T47D (cell line): ENCODE measurements at places on chromosomes 1 and 21.

GRCh38 chr1:200217703-200218102 lies 190.2 kb downstream of the NR5A2 start:
- DNase-seq, result no peak

DNA sequence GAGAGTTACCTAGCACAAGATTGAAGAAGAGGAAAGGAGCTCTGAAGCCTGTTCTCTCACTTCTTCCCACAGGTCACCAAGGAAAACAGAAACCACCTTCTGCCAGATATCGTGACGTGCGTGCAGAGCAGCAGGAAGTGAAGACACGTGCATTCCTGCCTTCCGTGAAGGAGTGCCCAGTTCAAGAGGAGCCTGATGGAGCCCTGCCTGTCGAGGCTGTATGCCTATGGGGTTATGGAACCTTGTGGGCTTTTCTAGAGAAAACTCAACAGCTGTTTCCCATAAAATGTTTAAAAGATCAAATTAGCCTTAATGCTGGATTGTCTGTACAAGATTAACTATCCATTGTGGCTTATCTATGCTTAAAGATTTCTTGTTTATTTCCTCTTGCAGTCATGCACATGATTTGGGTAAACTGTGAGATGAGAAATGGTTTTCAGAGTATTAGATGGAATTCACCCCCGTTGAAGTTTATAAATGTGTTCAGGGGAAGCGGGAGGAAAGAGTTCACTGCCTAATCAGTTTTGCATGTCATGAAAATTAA lies 27.8 kb downstream of the NTPCR start:
- DNase-seq, result no peak

GRCh38 chr1:70372426-70372825 lies 17.9 kb upstream of the ANKRD13C start:
- no peak for DNase-seq

GRCh38 chr21:42346866-42347600 lies 3.8 kb downstream of the TFF2 start:
- no peak for DNase-seq

GRCh38 chr1:91835087-91835521 lies 50.8 kb downstream of the TGFBR3 start:
- no peak for DNase-seq

DNA sequence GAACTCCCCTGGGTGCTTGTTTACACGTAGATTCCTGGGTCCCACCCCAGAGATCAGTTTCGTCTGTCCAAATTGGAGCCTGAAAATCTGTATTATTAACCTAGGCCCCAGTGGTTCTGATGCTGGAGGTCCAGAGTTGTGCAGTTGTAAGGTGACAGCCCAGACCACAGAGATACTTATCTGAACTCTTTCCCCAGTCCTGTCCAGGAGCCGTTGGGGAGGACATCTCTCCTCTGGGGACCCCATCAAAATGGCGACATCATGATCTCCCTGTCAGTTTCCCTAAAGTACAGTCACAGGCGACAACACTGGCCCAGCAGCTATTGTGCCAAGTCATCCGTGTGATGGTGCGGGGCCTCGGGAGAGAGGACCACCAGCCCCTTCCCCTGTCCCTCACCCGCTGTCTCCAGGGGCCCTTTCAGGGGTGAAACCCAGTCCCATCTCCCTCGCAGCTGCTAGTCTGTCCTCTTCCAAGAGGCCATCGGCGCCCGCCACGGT lies 749 bp upstream of the EFHD2 start:
- DNase-seq, result no peak

DNA sequence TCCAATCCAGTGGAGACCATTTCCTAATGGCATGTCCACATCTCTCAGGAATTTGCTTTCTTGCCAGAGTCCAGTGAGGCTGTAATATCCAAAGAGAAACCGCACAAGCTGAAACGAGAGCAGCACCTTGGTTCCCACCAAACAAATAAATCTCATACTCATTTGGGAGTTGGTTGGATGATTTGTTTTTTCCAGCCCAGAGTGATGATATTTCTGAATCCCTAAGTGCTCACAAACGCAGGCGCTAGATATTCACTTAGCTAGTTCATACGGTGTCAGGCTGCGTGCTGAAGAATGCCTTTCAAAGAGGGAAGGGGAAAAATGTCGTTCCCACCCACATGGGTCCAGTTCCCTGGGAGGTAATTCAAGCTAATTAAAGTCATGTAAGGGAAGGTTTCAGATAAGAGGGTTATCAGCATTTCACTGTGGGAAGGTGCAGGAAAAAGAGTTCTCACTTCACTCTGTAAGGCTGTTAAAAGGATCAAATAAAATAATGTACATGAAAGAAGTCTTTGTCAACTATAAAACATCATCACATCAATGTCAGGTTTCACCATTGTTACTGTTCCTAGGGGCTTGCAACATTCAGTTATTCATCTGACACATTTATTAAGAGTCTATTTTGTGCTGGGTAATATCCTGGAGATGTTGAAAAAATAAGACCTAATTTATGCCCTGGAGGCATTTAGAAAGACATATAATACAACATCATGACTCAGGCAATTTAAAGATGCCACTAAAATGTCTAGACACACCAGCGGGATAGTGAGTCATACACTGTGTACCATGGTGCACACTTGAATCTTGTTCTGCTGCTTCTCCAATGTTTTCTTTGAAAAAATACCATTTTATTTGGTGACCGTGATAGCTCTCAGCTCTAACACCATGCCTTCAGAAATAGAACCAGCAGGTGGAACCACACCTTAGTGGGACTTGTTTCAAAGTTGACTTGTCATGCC lies 19.3 kb downstream of the DPT start:
- DNase-seq, result peak; percentile 33

DNA sequence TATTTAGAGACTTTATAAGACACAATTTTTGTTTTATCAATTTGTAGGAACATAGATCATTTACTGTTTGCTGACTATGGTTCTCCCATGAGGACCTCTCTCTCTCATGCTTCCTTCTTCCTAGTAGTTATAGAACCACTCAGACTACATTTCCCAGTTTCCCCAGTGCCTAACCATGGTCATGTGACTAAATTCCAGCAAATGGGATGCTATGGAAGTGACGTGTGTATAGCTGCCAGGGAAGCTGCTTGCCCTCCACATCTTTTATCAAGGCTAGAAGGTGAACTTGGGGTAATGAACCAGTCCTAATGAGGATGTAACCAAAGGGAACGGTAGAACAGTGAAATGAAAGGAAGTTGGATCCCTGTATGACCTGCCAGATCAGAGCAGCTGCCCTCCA lies 184.0 kb downstream of the MIS18A start:
- DNase-seq, result peak; percentile 28

GRCh38 chr1:164320790-164321731 lies 237.9 kb upstream of the PBX1 start:
- peak; percentile 27 for DNase-seq

GRCh38 chr1:209199822-209200221 lies 383.7 kb upstream of the CAMK1G start:
- no peak for DNase-seq

DNA sequence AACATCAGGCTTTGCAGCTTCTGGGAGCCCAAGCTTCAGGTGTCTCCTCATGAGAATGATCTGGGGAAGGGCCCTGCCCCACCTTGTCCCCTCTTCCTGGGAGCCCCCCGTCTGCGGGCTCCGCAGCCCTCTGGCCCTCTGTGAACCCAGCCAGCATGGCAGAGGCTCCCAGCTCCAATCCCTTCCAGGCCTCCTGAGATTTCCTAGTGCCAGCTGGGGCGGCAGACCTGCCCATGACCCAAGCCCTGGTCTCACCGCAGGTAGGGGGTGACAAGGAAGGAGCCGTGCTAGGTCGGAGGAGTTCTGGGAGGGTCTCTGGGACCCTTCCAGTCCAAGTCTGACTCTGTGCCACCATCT lies 7.7 kb downstream of the PLEKHG5 start:
- no peak for DNase-seq

DNA sequence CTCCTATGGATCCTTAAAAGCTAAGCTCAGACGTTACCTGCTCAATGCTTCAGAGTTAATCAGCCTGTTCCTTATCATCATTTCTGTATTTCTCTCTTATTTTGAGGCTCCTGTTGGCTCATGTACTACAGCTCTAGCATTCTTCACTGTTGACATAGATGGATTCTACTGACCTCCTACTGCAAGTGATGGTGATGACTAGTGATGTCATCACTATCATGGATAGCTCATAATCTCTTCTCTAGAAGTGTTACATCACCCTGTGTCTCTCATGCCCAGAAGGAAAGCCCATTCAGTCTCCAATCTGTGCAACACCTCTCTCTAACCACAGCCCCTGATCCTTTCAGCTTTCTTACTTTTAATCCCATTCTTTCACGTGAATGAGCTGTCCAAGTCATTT lies 168.2 kb upstream of the DPT start:
- no peak for DNase-seq

GRCh38 chr1:11456965-11457364 lies 22.0 kb upstream of the DISP3 start:
- DNase-seq, result no peak

GRCh38 chr1:245332085-245332484 lies 177.3 kb downstream of the KIF26B start:
- no peak for DNase-seq

DNA sequence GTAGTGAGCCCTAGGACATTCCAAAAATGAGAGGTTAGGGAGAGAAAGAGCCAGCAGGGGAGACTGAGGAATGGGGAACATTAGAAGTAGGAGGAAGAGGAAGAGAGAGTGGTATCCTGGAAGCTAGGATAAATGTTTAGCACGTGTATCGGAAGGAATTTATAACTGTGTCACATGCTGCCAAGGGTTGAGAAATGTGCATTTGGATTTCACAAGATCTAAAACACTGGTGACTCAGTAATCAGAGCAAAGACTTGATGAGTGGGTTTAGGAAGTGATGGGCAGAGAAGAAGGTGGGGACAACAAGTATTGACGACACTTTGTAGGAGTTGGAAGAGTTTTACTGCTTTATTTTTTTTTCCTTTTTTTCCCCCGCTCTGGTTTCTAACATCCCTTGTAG lies 193.9 kb downstream of the FMN2 start:
- no peak for DNase-seq

DNA sequence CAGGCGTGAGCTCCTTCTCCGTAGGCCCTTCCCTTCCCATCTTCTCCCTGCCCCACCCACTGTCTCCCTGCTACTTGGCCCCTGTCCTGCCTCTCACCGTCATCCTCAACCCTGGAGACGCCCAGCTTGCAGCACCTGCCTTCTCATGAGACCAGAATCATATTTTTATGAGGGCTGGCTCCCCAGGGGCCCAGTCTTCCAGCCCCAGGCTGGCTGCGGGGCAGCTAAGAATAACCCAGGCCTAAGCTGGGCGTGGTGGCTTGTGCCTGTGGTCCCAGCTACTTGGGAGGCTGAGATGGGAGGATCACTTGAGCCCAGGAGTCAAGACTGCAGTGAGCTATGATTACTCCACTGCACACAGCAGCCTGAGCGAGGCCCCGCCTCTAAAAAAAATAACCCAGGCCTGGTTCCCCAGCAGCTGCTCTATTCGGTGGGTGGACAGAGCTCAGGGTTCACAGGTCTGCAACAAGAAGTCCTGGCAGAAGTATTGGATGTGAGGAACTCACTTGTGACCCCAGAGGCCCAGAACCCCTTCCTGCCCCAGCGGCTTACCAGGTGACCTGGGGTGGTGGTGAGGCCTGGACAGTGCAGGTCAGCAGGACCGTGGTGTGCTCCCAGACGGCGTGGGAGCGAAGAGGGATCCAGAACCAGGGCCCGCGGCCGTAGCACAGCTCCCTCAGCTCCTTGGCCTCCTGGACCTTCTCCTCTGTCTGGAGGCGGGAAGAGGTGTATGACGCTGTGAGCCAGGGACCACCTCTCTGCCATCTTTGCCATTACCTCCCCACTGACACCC lies 6.4 kb downstream of the MYOM3 start:
- no peak for DNase-seq

- DNase-seq, result no peak
Observed at GRCh38 chr1:44848456-44849181, 5.6 kb upstream of the PTCH2 start.

GRCh38 chr21:34812504-34813265 lies 143.9 kb downstream of the CLIC6 start:
- no peak for DNase-seq

DNA sequence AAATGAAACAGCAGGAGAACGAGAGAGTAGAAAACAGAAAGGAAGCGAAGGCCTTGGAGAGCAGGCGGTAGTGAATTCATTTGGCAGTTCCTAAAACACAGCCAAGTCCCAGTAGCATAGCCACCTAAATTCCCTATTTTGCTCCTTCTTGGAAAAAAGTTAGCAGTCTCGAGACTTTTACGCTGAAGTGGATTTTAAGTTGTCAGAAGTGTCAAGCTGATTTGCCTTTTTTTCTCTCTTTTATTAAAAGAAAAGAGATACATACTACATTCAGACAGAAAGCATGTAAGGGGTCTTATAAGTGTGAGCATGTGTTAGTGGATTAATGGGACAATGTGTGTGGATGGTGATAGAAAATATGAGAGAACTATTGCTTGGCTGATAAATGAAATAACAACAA lies 19.2 kb downstream of the NFIA start:
- no peak for DNase-seq

GRCh38 chr1:53182111-53182593 lies 14.5 kb upstream of the CPT2 start:
- DNase-seq, result peak; percentile 80

- DNase-seq, result no peak
Observed at GRCh38 chr1:24572301-24572700, 16.4 kb downstream of the NCMAP start.

DNA sequence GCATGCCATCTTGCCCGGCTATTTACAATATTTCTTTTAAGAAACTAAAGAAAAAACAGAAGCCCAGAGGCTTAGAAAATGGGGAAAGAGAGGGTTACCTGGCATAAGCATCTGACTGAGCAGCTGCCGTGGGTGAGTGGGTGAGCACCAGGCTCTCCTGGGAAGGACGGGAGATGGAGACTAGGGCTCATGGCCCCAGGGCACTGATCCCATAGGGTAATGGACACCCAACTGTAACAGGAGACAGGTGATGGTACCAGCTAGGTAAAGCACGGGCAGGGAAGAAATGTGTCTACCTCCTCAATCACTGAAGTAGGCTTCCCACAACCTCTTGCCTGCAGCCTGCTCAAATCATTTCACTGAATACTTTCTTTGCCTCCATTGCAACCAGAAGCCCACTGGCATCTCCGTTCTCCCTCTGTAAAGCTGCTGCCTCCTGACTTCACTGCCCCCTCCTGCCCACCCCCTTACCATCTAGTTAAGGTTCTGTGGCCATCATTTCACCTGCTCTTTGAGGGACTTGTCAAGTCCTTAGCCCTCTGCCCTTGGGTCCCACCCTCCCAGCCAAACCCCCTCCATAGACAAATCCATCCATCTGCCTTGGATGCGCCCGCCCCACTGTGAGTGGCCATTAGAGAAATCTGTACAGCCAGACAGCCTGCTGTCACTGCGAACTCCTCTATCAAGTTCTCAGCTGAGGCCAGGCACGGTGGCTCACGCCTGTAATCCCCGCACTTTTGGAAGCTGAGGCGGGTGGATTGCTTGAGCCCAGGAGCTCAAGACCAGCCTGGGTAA lies 6.2 kb downstream of the TMEM125 start:
- DNase-seq, result no peak

DNA sequence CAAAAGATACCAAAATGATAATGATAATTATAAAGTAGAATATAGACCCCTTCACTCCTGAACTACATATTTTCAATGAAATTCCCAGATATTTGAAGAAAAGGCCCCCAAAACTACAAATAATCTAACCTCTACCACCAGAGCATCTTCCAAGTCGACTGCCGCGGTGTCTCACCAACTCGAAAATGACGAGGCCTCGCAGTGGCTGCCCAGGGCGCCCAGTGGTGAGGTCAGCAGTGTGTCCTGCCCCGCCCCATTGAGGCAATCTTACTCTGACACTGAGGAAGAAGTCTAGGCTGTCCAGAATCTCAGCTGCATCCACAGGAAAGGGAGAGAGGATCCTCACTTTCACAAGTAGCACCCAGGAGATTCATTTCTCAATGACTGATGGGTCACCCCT lies 5.2 kb downstream of the DUSP10 start:
- no peak for DNase-seq

- DNase-seq, result peak; percentile 83
Observed at GRCh38 chr1:211133836-211134669, at the start of gene KCNH1. Gene KCNH1 (minus strand): TSS chr1:211134148. CDS start chr1:211133945, 203 bp downstream.
